Activated naive CD8-positive, alpha-beta T cell treated with anti-CD3 and anti-CD28 coated beads, Interleukin-2, amount 10 ng/mL, durations not matched to agents 7 days and 5 days (primary cell): ENCODE measurements at places on chromosomes 3 and 15. TPM values are rescaled to one million over a fixed set of nuclear protein-coding genes. Genes with fewer than 3 reads are reported as not detected.

The DLL4 gene
- not detected for total RNA-seq

The ACTC1 gene
- not detected for total RNA-seq

The KLHL40 gene
- not detected for total RNA-seq

The CCNDBP1 gene
- total RNA-seq, result 80.4 TPM

The PPIP5K1 gene
- total RNA-seq, result 36.8 TPM

The GP9 gene
- not detected for total RNA-seq

The PLAAT1 gene
- not detected for total RNA-seq

The GOLGA8J gene
- 0.80 TPM for total RNA-seq

The SYNPR gene
- total RNA-seq, result not detected

The ARHGAP11A gene
- total RNA-seq, result 108 TPM

The SEMA3G gene
- 0.06 TPM for total RNA-seq

The CRYGS gene
- total RNA-seq, result 6.7 TPM

The SLC12A6 gene
- total RNA-seq, result 42.0 TPM

The ICE2 gene
- 65.1 TPM for total RNA-seq

The ZNF80 gene
- total RNA-seq, result 5.3 TPM

The BHLHE40 gene
- total RNA-seq, result 225 TPM

The TNNC1 gene
- total RNA-seq, result 3.2 TPM

The NOX5 gene
- total RNA-seq, result not detected

The TMOD2 gene
- total RNA-seq, result 16.0 TPM

The GOLGA6L6 gene
- not detected for total RNA-seq

The PPM1M gene
- total RNA-seq, result 105 TPM

The ADAMTS7 gene
- total RNA-seq, result not detected

The ONECUT1 gene
- not detected for total RNA-seq

The DUOX2 gene
- not detected for total RNA-seq

The CX3CR1 gene
- total RNA-seq, result 0.94 TPM

The PTH1R gene
- not detected for total RNA-seq

The RPUSD2 gene
- total RNA-seq, result 15.8 TPM

The CILP gene
- total RNA-seq, result 0.17 TPM

The MESP2 gene
- total RNA-seq, result not detected

The ZNF502 gene
- 3.2 TPM for total RNA-seq

The TAGLN3 gene
- not detected for total RNA-seq

The ZNF774 gene
- total RNA-seq, result 1.6 TPM

The CHDH gene
- total RNA-seq, result 0.11 TPM

The TYRO3 gene
- 0.28 TPM for total RNA-seq

The GOLGA8O gene
- 16.6 TPM for total RNA-seq

The PIGBOS1 gene
- total RNA-seq, result 10.3 TPM

The PIK3CA gene
- total RNA-seq, result 23.0 TPM

The CLDN18 gene
- total RNA-seq, result not detected

The SLC33A1 gene
- 26.4 TPM for total RNA-seq

The GXYLT2 gene
- total RNA-seq, result not detected
